ENCODE measurements at places on chromosomes 11 and 22.

DNA sequence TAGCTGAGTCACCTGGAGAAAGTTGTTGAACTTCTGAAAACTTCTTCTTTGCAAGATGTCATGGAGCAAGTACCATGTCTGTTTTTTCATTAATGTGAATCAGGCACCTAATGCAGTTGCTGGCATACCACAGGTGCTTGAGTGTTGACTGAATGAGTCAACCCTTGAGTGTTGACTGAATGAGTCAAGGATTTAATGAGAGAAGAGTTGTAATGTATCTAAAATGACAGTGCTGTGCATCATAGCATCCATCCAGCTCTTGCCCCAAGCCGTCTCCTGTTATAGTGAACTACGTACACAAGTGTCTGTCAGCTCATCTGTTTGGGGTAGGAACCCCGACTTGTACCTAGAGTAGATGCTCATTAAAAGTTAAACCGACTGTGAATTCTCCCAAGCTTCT, 93.1 kb downstream of the CWC15 start:
- no peak for DNase-seq

GRCh38 chr11:109048098-109048497, 373.9 kb upstream of the C11orf87 start:
- DNase-seq, result no peak

DNA sequence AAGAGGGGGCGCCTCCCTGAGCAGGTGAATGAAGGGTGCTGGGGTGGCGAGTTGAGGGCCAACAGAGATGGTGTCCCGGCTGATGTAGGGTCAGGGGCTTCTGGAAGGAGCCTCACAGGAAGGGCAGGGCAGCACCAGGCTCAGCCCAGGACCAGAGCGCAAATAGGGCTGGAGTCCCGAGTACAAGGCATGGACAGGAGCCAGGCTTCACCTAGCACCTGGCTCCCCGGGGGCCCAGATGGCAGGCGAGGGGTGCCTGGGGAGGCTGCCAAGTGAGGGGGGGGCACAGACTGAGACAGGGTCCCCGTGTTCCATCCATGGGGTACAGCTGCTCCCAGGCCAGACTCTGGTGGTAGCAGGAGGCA, 105.8 kb downstream of the KCNQ1 start:
- peak; percentile 43 for DNase-seq

DNA sequence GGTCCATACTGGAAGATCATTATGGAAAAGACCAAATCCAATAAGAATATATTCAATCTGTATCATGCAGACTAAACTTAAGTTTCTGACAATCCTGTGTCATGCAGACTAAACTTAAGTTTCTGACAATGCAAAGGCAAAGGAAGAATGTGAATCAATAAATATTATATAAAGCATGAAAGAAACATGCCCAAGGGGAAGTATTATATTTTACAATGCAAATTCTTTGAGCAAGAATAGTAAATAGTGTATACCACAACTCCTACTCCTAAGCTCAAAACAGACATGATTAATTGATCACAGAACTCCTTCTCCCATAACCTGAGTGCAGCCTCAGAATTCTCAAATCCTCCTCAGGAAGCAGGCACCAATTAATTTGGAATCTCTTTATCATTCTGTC, 71.3 kb upstream of the BDNF start:
- no peak for DNase-seq

DNA sequence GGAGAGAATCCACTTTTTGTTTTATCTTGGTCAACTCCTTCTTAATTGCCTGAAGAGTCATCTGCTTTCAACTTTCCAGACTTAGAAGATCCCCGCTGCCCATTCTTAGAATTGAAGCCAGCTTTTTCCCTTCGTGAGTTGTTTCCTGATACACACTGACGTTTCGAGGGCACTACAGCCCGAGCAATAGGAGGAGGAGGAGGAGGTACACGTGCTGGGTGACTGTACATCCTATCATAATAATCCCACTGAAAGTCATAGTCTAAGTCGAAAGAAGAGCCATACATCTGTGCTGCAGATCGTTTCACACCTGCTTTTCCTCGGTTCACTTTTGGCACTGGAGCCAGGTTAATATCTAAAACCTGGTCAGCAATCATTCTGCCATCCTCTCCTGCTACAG, 606.1 kb downstream of the DLG2 start:
- DNase-seq, result no peak

Measured in sciatic nerve (tissue), 2 donors.